ENCODE measurements at places on chromosomes 6 and 20.

DNA sequence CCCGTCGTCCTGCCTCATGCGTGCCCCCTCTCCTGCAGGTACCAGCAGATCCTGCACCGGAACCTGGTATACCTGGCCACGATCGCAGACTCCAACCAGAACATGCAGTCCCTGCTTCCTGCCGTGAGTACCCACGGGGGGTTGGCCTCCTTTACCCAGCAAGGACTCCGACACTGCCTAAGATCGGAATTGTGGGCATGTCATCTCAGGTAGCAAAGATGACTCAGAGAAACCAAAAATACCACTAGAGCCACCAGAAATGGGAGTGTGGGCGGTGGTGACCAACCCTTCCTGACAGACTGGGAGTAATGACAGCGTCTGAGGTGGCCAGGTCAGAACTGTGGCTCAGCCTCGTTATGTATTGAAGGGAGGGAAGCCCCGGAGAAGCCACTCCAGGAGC, 16.3 kb downstream of the SS18L1 start:
- DNase-seq, result peak; percentile 59

DNA sequence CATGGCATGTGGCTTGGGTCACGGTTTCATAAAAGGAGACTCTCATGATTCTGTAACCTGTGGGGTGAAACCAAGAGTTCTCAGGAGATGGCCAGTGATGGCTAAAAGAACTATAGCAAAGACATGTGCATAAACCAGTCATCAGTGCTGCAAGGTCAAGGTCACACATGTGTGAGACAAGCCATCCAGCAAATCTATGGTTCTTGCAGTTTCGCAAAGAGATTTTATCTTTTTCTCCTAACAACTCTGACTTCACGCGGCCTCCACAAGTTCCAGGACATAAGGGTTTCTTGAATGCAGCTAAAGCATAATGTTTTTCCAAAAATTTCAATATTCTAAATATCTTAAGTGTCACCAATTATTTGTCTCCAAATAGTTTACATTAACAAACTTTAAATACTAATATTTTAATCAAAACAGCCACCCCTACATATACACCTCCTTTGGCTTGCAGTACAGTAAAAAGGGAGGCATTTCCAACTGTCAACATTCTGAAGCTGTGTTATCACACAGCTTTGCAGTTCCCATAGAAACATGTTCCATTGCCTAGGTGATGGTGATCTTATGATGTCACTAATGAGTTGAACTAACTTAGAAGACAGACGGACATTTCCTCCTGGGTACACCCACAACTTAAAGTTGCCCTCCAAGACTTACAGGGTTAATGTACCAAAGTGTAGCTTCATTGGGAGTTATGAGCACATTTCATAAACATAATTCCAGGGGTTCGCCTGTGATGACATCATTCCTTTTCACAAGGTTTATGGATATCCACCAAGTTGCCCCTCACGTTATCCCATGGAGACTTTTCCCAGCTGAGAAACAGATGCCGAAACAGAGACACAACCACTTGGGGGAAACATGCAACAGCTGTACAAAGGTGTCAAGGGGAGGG, 250.9 kb upstream of the PDE10A start:
- DNase-seq, result no peak

- no peak for DNase-seq
Observed at GRCh38 chr6:75436869-75437268, 56.7 kb downstream of the FILIP1 start.

- DNase-seq, result no peak
Observed at GRCh38 chr6:157401734-157402338, 20.8 kb downstream of the ZDHHC14 start.

DNA sequence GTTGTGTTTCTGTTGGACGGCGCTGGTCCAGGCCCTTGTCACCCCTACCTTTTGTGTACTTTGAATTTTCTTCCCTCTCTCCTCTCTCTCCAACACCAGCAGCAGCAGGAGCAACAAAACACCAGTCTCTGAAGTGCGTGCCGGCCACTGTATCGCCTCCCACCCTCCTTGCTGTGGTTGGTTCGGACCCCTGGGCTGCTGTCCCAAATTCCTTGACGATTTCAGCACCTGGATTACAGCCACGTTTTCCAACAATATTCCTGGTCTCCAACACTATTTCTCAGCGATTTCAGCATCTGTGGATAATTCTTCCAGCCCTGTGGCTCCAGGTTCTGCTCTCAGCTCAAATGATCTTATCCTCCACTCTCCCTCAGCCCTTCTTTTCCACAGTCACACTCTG, 11.8 kb downstream of the MAS1 start:
- no peak for DNase-seq

Measured in activated CD4-positive, CD25-positive, alpha-beta regulatory T cell treated with anti-CD3 and anti-CD28 coated beads, Interleukin-2, amount 50 U/mL, for 72 hours (primary cell).